Esophagus squamous epithelium (tissue), 5 donors: ENCODE measurements at places on chromosomes 11 and 22.

GRCh38 chr22:48981371-48982061 lies 846.2 kb downstream of the BRD1 start:
- DNase-seq: no peak

DNA sequence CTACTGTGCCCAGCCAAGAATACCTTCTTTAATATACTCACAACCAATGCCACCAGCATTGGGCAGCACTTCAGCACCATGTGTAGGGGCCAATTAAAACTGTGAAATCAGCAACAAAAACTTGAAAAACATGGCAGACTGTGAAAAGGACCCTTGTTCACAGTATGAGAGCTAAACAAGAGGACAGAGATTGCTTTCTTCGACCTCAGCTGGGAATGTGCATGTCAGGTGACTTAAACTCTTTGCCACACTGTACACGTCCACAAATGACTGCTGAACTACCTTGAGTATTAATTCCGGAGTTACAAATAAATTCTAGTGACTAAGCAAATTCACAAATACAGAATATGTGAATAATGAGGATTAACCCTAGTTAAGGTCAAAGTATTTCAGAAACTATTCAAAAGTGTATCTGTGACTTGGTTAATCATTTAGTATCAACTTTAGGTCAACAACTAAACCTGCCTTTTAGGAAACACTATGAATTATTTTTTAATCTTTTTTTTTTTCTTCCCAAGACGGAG lies 33.0 kb downstream of the DDX6 start:
- DNase-seq: no peak

DNA sequence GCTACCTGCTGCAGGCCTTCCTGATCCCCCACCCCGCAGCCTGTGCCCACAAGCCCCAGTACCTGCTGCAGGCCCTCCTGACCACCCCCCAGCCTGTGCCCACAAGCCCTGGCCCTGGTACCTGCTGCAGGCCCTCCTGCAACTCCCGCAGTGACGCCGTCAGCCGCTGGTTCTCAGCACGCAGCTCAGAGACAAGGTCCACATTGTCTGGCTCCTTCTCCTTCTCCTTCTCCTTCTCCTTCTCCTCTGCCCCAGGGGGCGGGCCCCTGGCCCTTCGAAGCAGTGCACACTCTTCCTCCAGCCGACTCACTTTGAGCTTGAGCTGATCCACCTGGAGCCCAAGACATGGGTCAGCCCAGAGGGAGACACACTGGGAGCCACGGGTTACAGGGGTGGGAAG lies 9.1 kb downstream of the CARD10 start:
- DNase-seq: no peak

DNA sequence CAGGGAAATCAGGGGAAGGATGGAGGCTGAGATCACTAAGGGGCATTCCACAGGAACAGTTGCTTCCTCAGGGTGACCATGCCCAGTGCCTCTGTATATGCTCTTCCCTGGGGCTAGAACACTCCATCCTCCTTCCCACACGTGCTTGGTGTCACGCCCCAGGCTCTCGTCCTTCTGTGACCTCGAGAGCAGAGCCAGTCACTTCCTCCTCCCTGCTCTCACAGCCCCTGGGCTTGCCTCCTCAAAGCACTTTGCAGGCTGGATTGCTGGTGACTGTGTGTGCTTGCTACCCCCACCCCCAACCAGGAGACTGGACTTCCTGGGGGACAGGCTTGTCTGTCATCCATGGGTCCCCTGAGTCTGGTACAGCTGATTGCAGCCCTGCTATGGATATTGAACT lies 56.5 kb upstream of the AMPD3 start:
- no peak for DNase-seq
